Left lobe of liver (tissue), 2 donors: ENCODE measurements at places on chromosomes 13 and 19.

DNA sequence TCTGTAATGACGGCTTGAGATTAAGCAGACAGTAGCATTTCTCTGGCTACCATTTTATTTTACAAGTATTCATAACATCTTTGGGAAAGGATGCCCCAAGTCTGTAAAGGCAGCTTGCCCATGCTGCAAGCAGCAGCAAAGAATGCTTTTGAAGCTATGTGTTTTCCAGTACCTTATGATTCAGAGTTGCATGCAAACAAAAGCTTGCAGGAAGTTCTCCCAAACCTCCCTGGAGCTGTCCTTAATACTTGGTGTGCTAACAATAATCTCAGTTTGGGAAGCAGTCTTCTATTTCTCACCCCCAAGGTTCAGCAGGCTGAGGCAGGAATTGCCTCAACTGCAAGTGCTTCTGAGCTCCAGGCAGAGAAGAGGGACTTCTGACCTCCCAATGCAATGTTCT is 60.8 kb downstream of the CCNA1 start:
- no peak for DNase-seq

GRCh38 chr19:49338691-49339300 is 3.6 kb downstream of the CD37 start:
- peak; percentile 89 for DNase-seq

- DNase-seq, result no peak
Measured at GRCh38 chr19:50793558-50794065, 3.4 kb downstream of the ACP4 start.

DNA sequence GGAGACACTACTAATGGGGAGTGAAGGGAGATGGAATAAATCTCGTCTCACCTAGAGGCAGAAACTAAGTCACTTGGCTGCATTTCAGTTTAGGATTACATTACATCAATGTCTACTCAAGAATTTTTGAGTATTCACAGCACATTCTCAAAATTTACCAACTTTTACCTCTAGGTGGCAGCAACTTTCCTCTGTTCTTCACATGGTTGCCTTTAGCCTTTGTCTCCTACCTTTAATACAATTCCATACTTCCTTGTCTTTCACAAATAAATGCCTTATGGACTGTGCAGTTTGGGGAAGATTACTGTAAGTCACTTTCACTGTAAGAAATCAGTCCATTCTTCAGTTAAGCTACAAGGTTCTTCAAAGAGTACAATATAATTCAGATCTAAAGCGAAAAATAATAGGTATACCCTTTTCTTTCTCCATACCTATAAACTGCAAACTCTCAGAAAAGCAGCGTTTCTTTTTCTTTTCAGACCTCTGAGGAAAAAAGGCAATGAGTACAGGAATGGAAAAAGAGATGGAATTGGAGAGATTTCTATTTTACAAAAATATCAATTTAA is 379.4 kb downstream of the KLF12 start:
- DNase-seq, result no peak

GRCh38 chr13:113231306-113232207 is 22.1 kb downstream of the CUL4A start:
- DNase-seq, result no peak

GRCh38 chr13:41960211-41960636 is 685 bp downstream of the VWA8 start:
- peak; percentile 56 for DNase-seq

GRCh38 chr13:98784666-98785065 is 32.2 kb upstream of the SLC15A1 start:
- DNase-seq, result no peak

DNA sequence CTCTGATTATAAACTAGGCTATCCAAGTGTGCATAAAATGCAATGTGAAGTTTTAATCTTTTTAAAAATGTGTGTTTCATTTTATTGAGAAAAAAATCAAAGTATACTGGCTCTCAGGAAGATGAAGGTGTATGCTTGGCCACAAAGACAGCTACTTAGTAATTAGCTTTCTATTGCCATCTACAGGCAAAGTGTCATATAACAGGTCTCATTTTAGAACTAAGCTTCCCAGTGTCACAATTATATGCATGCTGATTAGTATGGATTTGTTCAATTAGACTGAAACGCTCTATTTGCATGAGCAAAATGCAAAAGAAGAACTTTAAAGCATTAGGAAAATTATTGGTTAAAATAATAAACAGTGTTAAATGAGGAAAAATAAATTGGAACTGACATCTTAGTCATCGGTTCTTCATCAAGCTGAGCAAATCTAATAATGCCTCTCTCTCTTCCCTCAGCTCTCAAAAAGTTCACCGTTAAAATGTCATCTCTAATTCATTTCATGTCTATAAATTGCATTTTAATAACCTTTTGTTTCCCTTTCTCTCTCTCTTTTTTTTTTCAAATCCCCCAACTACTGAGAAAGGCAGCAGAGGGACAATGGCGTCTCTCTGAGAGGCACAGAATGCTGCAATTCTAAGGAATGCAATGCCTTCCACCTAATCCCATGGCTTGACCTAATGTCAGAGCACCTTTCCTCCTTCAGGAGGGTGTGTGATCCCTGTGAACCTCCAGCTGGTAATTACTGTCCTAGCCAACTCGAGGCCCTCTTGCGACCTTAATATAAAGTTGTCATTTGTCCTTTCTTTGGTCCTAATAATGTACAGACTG is 313.1 kb upstream of the MAB21L1 start:
- DNase-seq, result no peak

DNA sequence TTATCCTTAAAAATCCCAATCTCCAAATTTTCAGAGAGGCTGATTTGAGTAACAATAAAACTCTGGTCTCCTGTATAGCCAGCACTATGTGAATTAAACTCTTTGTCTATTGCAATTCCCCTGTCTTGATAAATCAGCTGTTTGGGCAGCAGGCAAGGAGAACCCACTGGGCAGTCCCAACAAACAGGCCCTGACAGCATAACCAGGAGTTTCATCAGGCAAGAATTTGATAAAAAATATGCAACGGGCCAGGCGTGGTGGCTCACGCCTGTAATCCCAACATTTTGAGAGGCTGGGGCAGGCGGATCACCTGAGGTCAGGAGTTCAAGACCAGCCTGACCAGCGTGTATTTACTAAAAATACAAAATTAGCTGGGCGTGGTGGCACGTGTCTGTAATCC is 42.1 kb downstream of the STK24 start:
- no peak for DNase-seq

GRCh38 chr19:11142528-11143171 is 12.9 kb downstream of the SPC24 start:
- DNase-seq, result peak; percentile 85

DNA sequence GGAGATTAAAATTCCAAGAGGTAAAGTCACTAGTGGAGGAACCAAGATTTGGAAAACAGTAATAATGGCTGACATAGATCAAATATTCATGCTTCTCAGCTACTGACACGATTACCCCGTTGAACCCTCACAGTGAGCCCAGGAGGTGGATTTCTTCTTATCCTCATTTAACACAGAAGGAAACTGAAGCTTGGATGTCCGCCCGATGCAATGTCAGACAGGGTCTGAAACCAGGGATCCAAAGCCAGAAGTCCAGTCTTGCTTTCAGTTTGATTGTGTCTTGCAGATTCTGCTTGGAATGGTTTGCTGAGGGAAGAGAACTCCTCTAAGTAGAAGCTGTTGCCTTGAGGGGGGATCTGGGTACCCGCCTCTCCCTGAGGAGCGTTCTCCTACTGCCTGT is 404.7 kb downstream of the KCNRG start:
- no peak for DNase-seq

- DNase-seq, result no peak
Measured at GRCh38 chr19:18113827-18114226, 16.2 kb downstream of the MAST3 start.
